ENCODE measurements at places on chromosomes 6 and 20. TPM values are rescaled to one million over a fixed set of nuclear protein-coding genes. Genes with fewer than 3 reads are reported as not detected.

APOBEC2 gene
- not detected for total RNA-seq

R3HDML gene
- not detected for total RNA-seq

IL17A gene
- total RNA-seq = not detected

HMGCLL1 gene
- not detected for total RNA-seq

WFDC10B gene
- total RNA-seq = not detected

IL17F gene
- not detected for total RNA-seq

GMNN gene
- total RNA-seq = 27.5 TPM

PACSIN1 gene
- not detected for total RNA-seq

SLC22A16 gene
- not detected for total RNA-seq

ZKSCAN4 gene
- 4.3 TPM for total RNA-seq

NCOA5 gene
- 15.3 TPM for total RNA-seq

SCRT2 gene
- total RNA-seq = not detected

ZFP57 gene
- not detected for total RNA-seq

Measured in HFFc6 (cell line).